Neural progenitor cell (in vitro differentiated cells): ENCODE measurements at places on chromosomes 12 and 14. TPM values are rescaled to one million over a fixed set of nuclear protein-coding genes. Genes with fewer than 3 reads are reported as not detected.

Gene TRHDE
- 0.22 and 4.5 TPM in 2 replicates for total RNA-seq

Gene NCAPD2
- total RNA-seq: 113 and 120 TPM in 2 replicates

- no peak for DNase-seq
Measured at GRCh38 chr12:1496162-1496900, 98.0 kb downstream of the FBXL14 start.

- no peak for DNase-seq
Measured at GRCh38 chr12:104272938-104273337, 30.6 kb upstream of the EID3 start.

DNA sequence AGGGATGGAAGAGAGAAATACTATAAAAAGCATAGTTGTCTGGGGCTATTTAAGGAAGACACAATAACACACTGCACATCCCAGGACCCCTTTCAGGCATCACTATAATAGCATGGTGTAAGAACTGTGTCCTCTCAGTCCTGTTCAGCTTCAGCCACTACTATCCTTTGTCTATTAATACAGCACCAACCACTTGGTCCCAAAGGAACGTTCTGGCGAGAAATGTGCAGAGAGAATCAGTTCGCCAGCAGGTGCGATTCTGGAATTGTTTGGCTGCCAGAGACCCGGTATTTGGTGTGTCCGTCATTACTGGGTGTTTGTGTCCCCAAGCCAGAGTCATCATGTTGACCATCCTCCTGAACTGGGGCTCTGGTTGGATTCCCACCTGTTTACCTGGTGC lies 52.7 kb downstream of the BICD1 start:
- no peak for DNase-seq
